ENCODE measurements at places on chromosomes 7 and 10.
A peak's percentile ranks its signal among the peaks of the same experiment; 100 is the strongest.

GRCh38 chr7:8290645-8291308 is 28.8 kb upstream of the ICA1 start:
- peak; percentile 85 for DNase-seq

- DNase-seq = no peak
Measured at GRCh38 chr10:33129141-33129995, 171.3 kb upstream of the ITGB1 start.

- no peak for DNase-seq
Measured at GRCh38 chr10:63416376-63416775, 49.4 kb downstream of the JMJD1C start.

DNA sequence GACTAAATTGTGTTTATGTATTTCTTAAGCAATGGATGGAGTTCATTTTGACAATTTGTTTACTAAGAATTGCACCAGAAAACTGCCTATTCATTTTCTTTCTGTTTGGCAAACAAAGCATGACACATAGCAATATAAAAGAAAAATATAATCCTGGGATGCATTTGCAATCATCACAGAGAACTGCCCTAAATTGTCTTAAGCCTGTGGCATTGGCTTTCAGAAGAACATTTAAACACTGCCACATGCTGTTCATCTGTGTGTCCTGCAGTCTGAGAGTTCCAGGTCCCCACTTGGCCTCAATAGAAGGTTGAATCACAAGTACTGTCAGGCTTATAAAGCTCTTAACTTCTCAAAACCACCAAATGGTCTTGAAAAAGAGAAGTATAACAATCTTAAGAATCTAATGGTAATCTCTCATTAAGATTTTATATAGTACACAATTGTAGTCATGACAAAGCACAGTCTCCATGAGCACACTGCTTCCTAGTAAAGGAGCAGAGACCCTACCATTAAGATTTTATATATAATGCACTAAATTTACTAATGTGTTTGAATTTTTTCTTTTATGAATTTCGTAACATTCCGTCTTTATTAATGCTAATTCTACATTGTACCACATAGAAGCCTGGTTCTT is 29.9 kb downstream of the RNLS start:
- DNase-seq = no peak

GRCh38 chr7:112668561-112668960 is 121.6 kb downstream of the TMEM168 start:
- no peak for DNase-seq

GRCh38 chr10:133327651-133328357 is 8.9 kb downstream of the CALY start:
- no peak for DNase-seq

DNA sequence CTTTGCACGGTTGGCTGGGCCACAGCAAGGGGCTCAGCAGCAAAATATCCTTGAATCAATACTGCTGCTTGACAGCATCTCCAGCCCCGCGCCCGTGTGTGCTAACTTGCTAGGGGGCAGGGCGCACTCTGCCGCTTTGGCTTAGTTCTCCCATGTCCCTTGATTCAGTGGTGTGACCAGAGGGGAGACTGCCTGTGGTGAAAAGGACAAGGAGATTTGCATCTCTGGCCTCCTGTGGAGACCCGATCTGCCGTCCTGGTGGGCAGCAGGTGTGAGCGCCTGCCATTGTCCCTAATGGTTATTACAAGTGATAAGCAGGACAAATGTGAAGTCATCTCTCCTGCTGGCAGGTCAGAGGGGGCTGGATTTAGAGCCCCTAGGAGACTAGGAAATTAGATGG is 500.2 kb upstream of the GALNT17 start:
- DNase-seq = no peak

GRCh38 chr7:93955304-93955703 is 33.8 kb downstream of the GNG11 start:
- no peak for DNase-seq

DNA sequence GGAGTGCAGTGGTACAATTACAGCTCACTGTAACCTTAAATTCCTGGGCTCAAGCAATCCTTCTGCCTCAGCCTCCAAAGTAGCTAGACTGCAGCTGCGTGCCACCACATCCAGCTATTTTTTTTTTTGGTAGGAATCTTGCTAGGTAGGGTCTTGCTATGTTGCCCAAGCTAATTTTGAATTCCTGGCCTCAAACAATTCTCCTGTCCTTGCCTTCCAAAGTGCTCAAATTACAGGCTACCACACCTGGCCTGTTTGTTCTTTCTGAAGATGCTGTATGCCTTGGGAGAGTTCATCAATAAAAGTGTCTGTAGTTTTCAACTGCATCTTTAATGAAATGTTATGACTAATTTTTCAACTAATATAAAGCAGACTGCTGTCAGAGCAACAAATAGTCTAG is 452 bp downstream of the SAMD9 start:
- no peak for DNase-seq

- no peak for DNase-seq
Measured at GRCh38 chr7:23357190-23358093, 58.3 kb downstream of the MALSU1 start.

- DNase-seq = no peak
Measured at GRCh38 chr10:15571575-15571974, 148.1 kb downstream of the ITGA8 start.

- no peak for DNase-seq
Measured at GRCh38 chr10:26931223-26931622, 70.5 kb upstream of the ABI1 start.

GRCh38 chr7:153036396-153037063 is 277.0 kb downstream of the ACTR3B start:
- no peak for DNase-seq

GRCh38 chr7:42014625-42015618 is 222.1 kb downstream of the GLI3 start:
- no peak for DNase-seq

- no peak for DNase-seq
Measured at GRCh38 chr10:129344731-129345355, 122.2 kb upstream of the MGMT start.

DNA sequence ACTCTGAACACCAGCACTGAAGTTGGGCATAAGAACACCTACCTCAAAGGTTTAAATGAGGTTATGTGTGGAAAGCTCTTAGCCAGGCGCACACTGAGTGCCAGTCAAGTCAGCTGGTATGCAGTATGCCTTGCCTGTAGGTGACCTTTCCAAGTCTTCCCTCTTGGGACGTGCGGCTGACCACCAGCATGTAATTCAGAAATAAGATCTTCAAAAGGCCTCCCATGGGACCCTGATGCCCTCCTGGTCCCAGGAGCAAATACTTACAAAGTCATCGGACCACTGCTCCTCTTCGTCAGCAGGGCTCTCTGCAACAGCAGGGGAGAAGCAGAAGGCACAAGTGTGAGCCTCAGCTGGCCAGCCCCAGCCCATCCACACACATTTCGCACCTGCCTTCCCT is 40.8 kb downstream of the BLNK start:
- DNase-seq = no peak

- no peak for DNase-seq
Measured at GRCh38 chr7:151228024-151228866, 1.2 kb upstream of the ABCF2 start.

DNA sequence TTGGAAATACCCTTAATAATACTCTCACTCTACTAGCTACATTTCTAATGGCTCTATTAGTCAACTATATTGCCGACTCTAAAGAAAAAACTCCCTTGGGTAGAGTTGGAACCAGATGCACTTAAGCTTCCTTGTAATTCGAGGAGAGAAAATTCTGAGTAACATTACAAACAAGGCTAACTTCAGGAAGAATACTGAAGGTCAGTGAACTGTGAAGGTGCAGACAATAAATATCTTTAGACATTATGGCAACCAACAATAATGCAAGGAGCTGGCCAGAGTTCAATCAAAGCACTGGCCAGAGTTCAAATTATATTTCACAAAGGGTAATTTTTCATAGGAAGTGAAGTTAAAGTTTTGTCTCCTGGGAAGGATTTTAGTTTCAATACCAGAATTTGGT is 40.7 kb upstream of the MRLN start:
- no peak for DNase-seq

- no peak for DNase-seq
Measured at GRCh38 chr7:116209561-116210070, 723 bp upstream of the TES start.

GRCh38 chr7:110356438-110356837 is 734.5 kb upstream of the LRRN3 start:
- DNase-seq = no peak

GRCh38 chr7:42858570-42858969 is 53.3 kb downstream of the C7orf25 start:
- no peak for DNase-seq

DNA sequence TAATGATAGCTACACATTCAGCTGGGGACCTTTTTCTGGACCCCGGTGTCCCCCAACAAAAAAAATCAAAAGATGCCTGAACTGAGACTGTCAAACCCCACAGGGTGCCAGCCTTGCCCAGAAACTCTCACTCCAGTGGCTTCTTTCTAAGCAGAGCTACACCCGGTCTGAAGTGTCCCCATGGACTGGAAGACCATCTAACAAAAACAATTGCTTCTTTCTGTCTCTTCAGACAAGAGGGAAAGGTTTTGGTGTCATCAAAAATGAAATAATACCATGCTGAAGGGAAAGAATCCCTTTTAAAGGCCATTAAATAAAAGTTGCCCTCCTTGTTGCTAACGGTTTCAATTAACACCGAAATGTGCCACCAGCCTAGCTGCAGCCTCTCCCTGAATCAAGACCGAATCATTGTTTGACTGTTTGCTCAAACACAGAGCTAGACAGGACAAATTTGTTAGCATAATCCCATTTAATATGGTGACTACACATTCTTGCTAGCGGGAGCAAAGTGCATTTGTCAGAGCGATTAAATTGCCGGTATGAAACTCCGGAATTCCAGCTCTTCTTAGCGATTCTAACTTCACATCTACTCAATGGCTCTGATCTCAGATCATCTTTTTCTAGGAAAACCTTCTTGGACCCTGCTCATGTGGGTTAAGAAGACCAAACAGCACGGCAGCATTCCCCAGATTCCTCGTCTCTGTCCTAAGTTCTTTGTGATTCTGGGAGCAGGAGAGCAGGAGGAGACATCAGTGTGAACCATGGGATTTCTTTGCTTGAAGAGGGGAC is 397.5 kb upstream of the PRKCQ start:
- no peak for DNase-seq

- DNase-seq = no peak
Measured at GRCh38 chr10:6618340-6618739, 38.3 kb upstream of the PRKCQ start.

DNA sequence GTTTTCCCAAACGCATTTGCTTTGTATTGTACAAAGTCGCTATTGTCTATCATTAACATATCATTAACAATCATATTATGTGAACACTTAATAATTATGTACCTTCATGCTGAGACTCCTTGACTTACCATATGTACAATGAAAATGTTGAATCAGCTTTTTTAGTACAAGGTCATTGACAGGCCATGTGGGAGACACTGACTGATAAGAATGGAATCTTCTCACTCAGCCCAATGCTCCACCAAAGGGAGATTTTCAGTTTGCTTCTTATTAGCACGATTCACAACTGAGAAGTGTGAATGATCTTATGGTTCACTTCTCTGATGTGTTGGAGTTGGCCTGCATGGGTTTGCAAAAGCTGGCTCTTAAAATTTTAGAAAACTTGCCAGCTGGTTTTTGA is 253.5 kb upstream of the TEX47 start:
- DNase-seq = no peak

DNA sequence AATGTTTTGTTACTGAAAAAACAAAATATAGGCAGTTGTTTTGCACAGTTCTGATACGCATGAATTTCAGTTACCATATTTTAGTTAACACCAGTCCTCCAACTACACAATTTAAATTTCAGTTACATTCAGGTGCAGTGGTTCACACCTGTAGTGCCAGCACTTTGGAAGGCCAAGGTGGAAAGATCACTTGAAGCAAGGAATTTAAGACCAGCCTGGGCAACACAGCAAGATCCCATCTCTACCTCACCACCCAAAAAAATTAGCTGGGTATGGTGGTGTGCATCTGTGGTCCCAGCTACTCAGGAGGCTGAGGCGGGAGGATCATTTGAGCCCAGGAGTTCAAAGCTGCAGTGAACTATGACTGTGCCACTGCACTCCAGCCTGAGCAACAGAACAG is 45.3 kb downstream of the ABI1 start:
- DNase-seq = no peak

- DNase-seq = no peak
Measured at GRCh38 chr7:95476072-95476847, 9.5 kb upstream of the ASB4 start.

GRCh38 chr7:137343281-137343841 is at the start of gene PTN:
Gene PTN, minus strand, starts transcription at chr7:137343733. Its CDS starts 88,760 bp downstream, at chr7:137254973.
- peak; percentile 62 for DNase-seq

DNA sequence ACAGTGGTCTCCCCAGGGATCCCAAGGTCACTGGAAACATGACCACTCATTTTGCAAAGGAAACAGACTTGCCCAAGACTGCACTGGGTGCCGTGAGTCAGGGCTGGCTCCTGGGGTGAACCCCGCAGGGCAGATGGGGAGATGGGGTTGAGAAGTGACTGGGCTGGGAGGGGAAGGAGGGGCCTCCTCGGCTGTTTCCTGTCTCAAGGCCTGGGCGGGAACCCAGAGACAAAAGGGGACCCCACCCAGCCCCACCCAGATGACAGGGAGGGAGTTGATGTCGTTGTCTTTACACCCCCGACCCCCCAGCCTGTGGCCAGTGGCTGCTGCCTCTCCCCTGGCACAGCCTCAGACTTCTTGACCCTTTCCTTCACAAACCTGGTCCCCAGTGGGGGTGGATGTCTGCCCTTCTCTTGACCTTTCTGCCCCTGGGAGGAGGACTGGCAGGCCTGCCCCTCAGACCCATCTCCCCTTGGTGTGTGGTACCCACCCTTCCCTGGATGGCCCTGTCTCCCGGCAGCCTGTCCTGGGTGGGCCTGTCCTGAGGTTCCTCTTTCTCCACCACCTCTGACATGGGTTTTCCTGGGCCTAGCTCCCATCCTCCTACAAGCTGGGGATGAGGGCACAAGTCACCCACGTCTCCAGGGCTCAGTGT is 1.4 kb downstream of the MYO1G start:
- no peak for DNase-seq

- no peak for DNase-seq
Measured at GRCh38 chr10:5698062-5698461, 13.4 kb downstream of the TASOR2 start.

DNA sequence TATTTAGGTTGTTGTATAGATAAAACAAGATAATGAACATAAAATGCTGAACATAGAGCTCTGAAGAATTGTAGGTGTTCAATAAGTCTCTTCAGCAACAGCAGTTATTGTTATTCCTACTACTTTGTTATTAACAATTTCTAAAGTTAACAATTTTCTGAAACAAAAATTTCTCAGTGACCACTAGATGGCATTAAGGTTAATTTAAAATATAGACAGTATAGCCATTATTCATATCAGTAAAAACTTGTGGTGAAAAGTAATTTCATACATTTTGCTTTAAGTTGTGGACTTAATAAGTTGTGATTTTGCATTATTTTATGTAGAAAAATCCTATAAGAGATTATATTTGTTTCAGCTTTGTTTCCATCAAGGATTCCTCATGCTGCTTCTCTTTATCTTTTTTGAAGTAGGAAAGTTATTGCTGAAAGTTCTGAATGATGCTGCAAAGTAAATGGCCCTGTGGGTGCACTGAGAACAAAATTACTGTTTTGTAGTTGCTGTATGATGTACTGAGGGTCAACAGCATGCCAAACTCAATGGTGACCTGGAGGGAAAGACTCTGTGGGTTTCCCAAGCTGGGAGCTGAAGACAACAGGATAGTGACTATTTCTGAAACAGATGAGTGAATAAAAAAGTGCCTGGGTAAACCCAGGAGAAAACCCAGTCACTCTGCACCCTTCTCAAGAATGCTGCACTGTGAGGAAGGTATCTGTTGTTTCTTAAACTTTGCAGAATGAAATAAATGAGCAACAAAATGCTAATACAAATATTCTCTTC is 253.6 kb downstream of the KIF20B start:
- DNase-seq = no peak
